ENCODE measurements at places on chromosomes 2 and 18.

GRCh38 chr2:189022053-189022481 is 47.9 kb downstream of the COL3A1 start:
- DNase-seq: no peak

- no peak for DNase-seq
Observed at GRCh38 chr2:234686088-234686890, 189.4 kb upstream of the ARL4C start.

DNA sequence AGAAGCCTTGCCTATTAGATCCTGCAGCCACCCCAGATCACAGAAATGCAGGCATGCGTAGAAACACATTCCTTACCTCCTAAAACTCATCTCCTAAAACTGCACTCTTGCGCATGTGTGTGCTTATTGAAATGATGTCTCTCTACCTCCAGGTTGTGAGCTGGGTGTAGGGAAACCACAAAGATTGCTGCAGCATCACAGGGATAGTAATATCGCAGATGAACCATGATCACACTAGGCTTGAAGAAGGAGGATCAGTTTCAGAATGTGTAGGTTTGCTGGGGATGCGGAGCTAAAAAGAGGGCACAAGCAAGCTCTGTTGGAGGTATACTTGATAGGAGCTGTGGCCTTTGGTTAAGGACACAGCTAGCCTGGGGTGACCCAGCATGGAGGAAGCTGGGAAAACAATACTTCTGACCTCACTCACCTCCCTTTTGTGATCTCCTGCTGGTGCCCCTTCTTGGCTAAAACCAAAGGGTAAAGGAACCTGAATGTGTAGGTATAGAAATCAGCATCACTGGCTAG is 118.8 kb downstream of the SETBP1 start:
- DNase-seq: no peak

DNA sequence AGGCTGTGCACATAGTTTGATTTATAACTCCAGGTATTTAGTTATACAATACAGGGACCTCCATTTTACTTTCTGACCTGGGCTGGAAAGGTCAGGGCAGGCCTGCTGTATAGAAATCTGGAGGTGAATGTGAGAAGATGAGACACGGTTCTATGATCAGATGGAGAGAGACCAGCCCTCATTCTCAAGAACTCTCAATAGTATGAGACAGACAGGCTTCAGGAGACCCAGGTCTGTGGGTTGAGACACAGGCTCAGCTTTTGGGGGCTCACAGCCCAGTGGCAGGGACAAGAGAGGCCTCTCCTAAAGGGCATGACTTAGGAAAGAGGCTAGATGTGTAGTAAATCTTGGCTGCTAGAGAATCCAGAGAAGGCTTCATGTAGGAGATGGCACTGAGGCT is 719 bp upstream of the ATP6V1B1 start:
- no peak for DNase-seq

GRCh38 chr2:237723602-237724001 is 75.0 kb upstream of the RBM44 start:
- DNase-seq: peak; percentile 27

- no peak for DNase-seq
Observed at GRCh38 chr2:13433954-13434353, 717.2 kb downstream of the TRIB2 start.

DNA sequence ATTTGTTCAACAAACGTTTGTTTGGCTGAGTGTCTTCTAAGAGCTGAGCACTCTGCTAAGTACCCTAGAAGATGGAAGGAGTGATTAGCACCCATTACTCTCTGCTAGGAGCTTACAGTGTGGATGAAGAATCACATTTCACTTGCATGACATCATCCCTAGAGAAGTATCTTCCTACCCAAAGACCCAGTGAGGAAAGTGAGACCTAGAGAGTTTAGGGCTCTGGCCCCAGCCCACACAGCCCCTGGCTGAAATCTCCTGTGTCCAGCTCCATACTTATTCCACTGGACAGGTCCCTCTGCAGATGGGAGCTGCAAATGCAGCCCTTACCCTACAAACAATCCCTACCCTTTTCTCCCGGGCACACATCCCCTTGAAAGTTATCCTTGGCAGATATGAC is 26.8 kb upstream of the EPAS1 start:
- DNase-seq: no peak

- DNase-seq: no peak
Observed at GRCh38 chr2:113777371-113777770, 20.9 kb upstream of the SLC35F5 start.

- no peak for DNase-seq
Observed at GRCh38 chr2:43332653-43333052, 106.2 kb upstream of the ZFP36L2 start.

DNA sequence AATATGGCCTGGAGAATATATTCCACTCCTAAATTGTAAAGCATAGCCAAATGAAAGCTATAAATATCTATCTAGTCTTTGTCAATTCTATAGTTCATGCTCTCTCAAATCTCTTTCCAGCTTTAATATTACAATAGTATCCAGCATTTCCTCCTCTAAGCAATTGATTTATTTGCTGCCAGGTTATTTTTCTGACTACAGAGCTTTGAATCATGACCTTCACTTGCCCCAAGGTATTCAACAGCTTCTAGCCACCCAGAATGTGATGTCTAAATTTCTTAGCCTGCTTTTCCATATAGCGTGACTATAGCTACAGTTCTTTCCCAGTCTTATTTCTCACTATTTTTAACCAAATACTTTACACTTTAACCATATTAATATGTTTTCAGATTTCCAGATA is 1287.6 kb downstream of the LRP1B start:
- DNase-seq: no peak

GRCh38 chr2:10329880-10330699 is 27.4 kb downstream of the HPCAL1 start:
- DNase-seq: no peak

GRCh38 chr18:54147439-54147838 is 77.0 kb downstream of the MBD2 start:
- no peak for DNase-seq

DNA sequence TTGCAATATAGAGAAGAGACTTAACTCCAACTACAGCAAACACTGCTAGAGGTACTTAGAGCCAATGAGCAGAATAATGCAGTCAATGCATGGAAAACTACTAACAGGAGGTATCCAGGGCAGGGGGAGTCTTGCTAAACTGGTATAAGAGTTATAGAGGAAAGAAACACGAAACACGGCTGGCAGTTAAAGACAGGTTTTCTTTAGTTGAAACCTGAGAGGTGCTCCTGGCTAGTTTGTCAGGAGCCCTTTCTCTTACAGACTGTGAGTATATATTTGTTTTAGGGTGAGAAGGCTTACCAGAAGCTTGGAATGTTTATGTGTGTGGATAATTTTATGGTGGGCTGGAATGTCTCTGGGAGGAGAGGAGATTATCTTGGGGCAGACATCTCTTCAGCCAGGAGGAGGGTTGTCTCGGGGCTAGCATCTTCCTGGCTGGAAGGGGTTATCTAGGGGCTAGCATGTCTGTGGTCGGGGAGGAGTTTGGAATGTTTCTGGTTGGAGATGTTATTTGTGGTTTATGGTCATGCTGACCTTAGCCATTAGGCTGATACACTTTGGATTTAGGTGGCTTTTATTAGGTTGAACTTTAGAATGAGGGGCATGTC is 1048.8 kb downstream of the DPP10 start:
- DNase-seq: no peak

DNA sequence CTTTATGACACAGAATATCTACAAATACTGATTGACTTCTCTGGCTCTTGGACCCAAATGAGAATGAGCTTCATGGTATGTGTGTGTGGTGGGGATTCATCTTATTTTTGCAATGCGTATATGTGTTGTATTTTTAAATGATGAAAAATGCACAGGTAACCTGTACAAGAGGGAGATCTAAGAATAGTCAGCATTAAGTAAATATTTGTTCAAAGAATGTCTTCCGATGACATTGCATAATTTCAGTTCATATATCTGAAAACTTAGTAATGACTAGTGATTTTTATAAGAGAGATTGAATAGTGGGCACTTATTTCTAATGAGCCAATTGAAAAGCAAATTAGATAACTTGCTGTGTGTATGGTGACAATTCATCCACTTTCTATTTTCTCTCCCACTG is 66.4 kb downstream of the EML6 start:
- DNase-seq: no peak

DNA sequence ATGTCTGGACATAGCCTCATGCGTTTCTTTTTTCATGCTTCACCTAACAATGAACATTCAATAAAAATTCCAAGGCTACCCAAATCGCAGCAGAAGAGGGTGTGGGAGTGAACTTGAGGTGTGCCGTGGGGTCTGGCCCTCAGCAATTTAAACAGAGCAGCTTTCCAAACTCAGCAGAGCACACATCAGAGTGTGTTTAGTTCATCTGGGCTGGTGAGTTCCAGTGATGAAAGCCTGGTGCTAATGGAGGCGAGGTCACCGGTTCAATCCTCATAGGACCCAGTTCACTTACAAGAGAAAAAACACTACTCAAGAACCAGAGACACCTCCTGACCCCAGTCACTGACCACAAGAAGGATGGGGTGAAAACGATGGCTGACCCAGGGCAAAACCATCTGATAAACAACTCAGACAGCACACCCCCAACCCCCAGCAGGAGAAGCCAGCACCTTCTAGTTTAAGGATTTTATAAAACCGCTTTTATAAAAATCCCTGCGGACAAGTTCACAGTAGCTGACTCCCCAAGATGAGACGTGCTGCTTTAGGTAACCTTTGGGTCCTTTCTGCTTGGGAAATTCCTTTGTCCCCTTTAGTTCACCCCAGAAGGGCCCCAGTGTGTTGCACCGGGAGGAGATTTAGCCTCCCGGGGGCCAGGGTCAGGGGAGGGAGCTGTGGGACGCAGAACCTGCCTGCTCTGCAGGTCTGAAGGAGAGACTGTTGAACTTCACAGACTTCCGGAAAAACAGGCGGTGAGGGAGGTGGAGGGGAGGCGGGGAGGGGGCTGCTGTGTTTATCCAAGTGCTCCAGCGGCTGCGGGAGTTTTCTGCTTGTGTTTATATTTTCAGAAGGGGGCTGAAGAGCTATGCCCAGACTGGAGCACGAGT is 152.7 kb upstream of the SOX11 start:
- DNase-seq: no peak

GRCh38 chr2:83155826-83156225 is 1303.3 kb downstream of the SUCLG1 start:
- DNase-seq: no peak

DNA sequence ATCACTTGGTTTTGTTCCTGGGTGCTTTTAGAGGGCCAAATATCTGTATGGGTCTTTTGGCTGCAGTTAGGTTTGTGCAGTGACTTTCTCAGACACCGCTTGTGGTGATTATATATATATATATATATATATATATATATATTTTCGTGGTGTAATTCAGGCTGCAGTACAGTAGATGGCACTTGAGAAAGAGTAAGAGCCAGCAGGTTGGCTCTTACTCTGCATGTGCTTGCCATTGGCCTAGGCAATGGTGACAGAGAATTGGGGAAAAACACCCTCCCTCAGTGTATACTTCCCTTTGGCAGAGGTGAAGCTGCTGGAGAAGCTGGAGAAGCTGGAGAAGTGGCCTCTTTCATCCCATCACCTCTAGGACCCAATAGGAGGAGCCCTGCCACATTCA is 22.2 kb upstream of the MYL1 start:
- DNase-seq: no peak

GRCh38 chr2:120600786-120601185 is 134.9 kb upstream of the GLI2 start:
- no peak for DNase-seq

- DNase-seq: no peak
Observed at GRCh38 chr18:7902399-7902839, 335.3 kb downstream of the PTPRM start.

GRCh38 chr2:124325667-124326440 is 300.8 kb downstream of the CNTNAP5 start:
- DNase-seq: no peak

DNA sequence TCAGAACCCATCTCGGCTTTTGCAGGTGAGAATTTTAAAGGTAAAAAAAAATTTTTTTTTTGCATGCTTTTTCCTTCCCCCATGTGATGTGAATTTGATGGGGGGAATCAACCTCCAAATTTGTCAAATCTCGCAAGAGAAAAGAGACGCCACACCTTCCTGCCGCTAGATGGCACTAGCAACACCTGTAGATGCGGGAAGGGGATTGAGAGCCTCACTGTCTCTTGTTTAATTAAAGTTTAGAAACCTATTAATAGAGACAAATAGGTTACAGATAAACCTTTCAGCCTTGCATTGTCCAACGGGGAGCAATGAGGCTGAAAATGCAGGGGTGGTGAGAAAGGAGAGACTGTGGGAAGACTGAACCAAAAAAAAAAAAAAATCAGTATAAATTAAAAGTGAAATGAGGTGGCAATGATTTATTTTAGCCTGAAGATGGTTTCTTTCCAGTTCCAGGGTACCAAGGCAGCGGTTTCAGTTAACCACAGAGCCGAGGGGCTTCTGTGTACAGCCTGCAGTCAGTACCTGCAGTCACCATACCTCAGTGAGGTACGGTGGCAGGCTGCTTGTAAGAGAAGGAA is 84.6 kb downstream of the NRP2 start:
- peak; percentile 65 for DNase-seq

DNA sequence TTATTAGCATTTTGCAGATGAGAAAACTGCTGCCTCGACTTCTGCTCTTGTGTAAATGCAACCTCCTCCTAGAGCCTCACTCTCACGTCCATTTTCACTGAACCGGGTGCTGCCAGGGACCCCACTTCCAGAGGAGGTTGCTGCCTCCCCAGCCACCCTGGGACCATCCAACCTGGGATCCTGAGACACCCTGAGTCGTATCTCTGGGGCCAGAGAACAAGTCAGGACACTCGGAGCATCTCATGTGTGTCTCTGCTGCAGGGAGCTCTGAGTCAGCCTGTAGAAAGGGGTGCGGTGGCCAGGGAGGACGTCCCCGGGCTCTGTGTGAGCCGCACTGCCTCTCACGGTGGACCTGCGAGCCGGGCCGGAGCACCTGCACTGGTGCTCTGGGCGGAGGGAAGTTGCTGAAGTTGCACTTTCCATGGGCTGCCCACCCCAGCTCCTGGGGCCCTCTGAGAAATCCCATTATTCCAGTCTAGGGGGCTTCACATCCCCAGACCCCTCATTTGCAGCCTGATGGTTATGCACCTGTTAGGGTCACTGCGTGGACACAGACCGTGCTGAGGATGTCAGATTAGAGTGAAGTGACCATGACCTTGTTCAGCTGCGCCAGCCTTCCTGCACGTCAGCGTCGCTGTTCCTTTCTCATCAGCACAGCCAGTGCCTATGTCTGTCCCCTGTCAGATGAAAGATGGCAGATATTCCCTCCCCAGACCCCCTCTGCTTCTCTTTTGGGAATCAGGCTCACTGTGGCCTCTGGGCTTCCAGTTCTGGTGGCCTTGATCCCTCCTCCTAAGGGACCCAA is 230.4 kb downstream of the KLHL29 start:
- no peak for DNase-seq
